CD14-positive monocyte (primary cell): ENCODE measurements at places on chromosomes 3 and 15.

DNA sequence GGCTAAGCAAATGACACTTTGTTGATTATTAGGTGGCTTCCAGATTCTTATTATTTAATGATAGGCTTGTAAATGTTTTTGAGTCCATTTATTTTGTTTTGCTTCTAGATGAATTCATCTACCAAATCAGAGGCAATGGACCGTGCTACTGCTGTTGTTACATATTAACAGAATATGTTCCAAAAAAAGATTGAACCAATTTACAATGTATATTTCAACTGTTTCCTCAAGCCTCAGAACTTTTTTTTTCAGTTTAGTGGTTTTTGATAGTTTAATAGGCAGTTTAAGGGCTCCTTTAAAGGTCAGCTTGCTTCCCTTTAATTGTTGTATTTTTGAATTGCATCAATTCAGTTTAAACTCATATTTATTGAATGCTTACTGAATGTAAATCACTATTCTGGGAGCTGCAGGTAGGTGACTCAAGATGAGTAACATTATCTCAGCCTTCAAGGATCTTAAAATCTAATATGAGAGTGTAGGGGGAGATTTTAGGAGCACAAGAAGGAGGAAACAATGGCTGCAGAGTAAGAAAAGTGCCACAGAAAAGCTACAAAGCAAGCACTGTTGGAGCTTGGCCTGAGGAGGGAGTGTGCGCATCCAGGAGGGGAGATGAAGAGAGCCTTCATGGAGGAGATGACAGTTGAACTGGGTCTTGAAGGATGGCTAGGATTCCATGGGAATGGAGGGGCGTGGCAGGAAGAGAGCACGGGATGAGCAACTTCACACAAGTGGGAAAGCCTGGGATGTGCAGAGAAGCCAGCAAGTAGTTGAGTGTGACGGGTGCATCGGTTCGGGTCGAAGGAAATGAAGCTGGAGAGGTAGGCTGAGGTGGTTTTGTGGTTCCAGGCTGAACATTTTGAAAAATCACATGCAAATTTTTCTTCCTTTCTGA lies 14.7 kb downstream of the MAP2K1 start:
- no peak for DNase-seq

- no peak for DNase-seq
Observed at GRCh38 chr3:119219069-119219468, 21.6 kb downstream of the B4GALT4 start.

- DNase-seq = peak; percentile 58
Observed at GRCh38 chr15:99755692-99756409, 22.6 kb upstream of the LYSMD4 start.

GRCh38 chr15:66452971-66453580 lies 44.5 kb downstream of the SNAPC5 start:
- DNase-seq = no peak

GRCh38 chr3:25403968-25404367 lies 24.1 kb upstream of the RARB start:
- DNase-seq = no peak

- DNase-seq = peak; percentile 33
Observed at GRCh38 chr15:50278496-50278895, 13.0 kb upstream of the HDC start.

GRCh38 chr3:40172560-40172959 lies 136.9 kb upstream of the EIF1B start:
- no peak for DNase-seq

- DNase-seq = no peak
Observed at GRCh38 chr3:79247725-79248043, 520.1 kb downstream of the ROBO1 start.

GRCh38 chr15:29289173-29289572 lies 19.6 kb upstream of the NSMCE3 start:
- DNase-seq = no peak

DNA sequence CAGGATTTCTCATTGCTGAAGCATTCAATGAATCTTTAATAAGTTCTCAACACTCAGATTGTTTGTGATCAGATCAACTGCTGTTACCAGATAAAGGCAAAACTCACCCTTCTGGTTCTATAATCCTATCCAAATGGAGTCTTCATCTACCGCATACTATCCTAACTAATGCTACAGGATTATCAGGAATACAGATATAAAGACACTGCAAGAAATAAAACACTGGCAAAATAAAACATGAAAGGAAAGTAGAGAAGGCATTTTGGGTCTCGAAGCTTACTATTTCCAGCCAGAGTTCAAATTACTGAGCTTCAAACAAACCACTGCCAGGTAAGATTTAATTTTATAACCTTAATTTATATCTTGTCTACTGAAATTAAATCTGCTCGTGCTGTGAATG lies 524 bp downstream of the CHRM5 start:
- DNase-seq = no peak

GRCh38 chr15:89118481-89118989 lies 30.3 kb downstream of the ABHD2 start:
- DNase-seq = peak; percentile 22

GRCh38 chr15:92801774-92802464 lies 98.2 kb upstream of the CHD2 start:
- peak; percentile 47 for DNase-seq

- DNase-seq = no peak
Observed at GRCh38 chr3:78994174-78995027, 773.4 kb downstream of the ROBO1 start.

DNA sequence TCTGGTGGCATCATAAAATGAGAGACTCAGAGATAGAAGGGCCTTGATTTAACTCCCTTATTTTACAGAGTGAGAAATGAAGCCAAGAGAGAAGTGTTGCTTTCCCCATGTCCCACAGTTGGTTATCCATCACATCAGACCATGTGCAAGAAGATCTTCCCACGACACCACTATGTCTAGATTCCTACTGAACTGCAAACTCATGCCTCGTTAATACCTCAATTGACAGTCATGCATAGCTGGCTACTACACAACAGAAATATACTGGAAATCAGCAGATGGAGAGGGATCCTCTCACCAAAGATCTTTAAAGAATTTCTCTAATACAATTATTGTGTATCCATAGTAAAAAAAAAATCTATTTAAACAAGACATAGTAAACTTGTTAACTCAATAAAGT lies 33.3 kb downstream of the PEAK1 start:
- DNase-seq = no peak

DNA sequence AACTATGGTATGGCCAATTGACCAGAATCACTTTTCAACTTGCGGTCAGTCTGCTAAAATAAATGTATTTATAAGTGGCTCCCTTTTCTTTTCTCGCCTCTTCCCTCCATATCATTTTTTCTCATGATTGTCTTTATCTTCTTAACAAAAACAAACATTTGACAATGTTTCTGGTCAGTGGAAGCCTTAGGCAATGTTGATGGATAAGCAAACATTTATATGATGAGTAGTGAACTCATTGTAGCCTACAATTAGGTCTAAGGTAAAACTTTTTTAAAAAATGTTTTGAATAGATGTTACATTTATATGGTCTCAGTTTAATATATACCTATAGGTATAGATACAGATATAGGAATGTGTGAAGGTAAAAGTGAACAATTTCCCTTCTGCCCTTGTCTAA lies 355.4 kb downstream of the MFSD1 start:
- DNase-seq = no peak

DNA sequence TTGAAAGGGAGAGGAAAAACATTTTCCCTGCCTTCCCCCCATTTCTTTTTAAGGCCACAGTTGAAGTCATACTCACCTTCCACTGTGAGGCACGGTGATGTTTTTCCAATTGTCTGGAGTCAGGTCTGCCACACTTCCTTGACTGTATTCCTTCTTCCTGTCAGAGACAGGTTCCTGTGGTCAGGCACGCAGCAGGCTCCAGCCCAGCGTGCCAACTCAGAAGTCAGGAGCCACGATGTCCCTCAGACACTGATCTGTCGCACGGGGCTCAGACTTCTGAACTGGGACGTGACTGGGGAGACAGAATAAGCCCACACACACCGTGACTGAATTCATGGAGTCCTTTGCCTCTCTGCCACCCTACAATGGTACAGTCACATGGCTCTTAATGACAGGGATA lies 41.2 kb upstream of the ADAMTS9 start:
- DNase-seq = no peak

DNA sequence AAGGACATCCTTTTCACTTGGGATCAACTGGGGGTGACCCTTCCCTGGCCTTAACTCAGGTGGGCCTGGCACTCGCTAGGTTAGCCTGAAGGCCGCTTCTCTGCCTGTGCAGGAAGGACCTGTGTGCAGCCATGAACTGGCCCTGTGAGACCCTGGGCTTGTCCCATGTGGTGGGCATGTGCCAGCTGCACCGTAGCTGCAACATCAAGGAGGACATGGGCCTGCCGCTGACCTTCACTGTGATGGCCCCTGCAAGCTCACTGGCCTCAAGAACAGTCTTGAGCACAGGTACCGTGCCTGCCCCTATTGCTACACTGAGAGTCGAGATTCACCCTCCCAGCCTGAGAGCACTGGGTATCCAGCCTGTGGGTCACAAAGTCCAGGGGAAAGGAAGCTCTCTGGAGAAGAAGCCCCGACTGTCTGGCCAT lies 43.0 kb downstream of the SAXO2 start:
- DNase-seq = no peak
